ENCODE measurements at places on chromosomes 6 and 20.

DNA sequence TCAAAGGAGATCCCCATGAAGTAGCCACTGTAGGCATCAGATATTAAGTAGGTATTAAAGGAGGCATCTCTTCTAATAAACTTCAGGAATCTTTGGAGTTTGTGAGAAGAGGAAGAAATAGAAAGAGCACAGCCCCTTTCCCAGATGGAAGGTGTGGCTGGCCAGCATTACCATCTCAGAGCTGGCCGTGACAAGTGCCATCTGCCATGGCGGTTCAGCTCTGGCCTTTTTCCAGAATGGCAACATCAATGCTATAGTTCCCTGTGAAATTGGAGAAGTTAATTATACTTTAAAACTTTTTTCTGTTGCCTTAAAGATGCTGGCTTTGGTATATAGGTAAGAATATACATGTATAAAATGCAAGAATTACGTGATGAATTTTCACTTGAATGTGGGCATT is 51.9 kb upstream of the MCUR1 start:
- DNase-seq, result no peak

GRCh38 chr20:18916886-18917750 is 103.5 kb downstream of the SCP2D1 start:
- DNase-seq, result no peak

GRCh38 chr6:104601131-104601651 is 258.5 kb downstream of the HACE1 start:
- DNase-seq, result no peak

GRCh38 chr6:24833711-24834386 is 35.1 kb upstream of the ARMH2 start:
- no peak for DNase-seq

- no peak for DNase-seq
These were observed 18.0 kb downstream of the KLHL31 start for GRCh38 chr6:53647462-53648094.

GRCh38 chr20:44659931-44660330 is 8.4 kb upstream of the ADA start:
- DNase-seq, result no peak

- DNase-seq, result no peak
These were observed 97.5 kb downstream of the PRKN start for GRCh38 chr6:162630069-162630468.

DNA sequence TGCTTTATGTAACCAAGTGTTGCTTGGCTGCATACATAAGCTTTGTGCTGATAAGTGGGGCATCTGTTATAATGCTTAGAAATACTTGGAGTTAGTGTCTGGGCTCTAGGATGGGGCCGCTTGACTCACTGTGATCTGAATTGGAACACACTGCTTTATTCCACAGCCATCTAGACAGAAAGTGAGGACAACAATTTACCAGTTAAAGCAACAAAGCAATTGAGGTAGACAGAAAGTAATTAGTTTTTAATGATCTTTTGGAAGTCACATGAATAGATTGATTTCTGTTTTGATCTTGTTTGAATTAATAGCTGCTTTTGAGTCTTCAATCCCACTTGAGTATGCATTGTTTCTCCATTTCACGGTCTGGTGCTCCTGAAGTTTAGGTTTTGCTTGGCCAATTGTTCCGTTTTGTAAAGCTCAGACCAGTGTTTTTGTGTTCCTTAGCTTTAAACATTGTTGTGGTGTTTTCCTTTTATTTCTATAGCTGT is 157.5 kb downstream of the TRMT11 start:
- DNase-seq, result no peak

DNA sequence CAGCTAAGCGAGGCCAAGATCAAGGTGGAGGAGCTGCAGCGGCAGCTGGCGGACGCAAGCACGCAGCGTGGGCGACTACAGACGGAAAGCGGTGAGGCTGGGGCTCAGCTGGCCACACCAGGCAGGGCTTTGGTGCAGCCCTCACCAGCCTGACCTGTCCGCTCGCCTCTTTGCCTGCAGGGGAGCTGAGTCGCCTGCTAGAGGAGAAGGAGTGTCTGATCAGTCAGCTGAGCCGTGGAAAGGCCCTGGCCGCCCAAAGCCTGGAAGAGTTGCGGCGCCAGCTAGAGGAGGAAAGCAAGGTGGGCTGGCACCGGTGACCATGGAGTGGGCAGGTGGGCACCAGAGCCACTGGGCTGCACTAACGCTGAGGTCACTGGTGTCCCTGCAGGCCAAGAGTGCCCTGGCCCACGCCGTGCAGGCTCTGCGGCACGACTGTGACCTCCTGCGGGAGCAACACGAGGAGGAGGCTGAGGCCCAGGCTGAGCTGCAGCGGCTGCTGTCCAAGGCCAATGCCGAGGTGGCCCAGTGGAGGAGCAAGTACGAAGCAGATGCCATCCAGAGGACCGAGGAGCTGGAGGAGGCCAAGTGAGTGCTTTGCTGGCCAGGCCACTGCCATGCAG is 42.8 kb downstream of the MYH7B start:
- no peak for DNase-seq

GRCh38 chr6:4971851-4972250 is 32.0 kb downstream of the RPP40 start:
- no peak for DNase-seq

DNA sequence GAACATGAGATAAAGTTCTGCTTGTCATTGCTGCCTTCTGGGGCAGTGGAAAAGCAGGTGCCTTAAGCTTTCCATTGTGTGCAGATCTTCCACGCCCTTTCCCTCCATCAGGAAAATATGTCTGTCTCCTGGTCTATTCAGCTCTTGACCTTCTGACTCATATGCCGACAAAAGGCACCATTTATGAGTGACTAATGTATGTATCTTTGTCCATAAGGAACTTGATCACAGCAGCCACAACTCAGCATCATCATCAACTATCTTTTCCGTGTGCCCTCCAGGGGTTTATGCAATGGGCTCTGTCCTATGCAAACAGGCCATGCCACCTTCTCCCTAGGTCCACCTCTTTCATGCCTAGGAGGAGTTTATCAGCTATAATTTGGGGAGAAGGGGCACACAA is 102.7 kb upstream of the QKI start:
- DNase-seq, result no peak

GRCh38 chr20:6122111-6122872 is 538 bp downstream of the FERMT1 start:
- no peak for DNase-seq
